ENCODE measurements at places on chromosomes 13 and 19.

GRCh38 chr19:13153569-13154240, 3.5 kb downstream of the IER2 start:
- DNase-seq, result no peak

GRCh38 chr13:24670961-24671381, 9.2 kb upstream of the ATP12A start:
- DNase-seq, result no peak

- no peak for DNase-seq
These were observed 147.8 kb upstream of the STARD13 start for GRCh38 chr13:33433316-33433715.

GRCh38 chr13:28047757-28048388, 52.5 kb downstream of the FLT3 start:
- no peak for DNase-seq

- DNase-seq, result no peak
These were observed 99.6 kb upstream of the NBEA start for GRCh38 chr13:34842466-34842865.

- DNase-seq, result no peak
These were observed 1.2 kb downstream of the HAUS8 start for GRCh38 chr19:17073869-17074633.

GRCh38 chr19:55216461-55217198, 7.3 kb upstream of the PTPRH start:
- no peak for DNase-seq

DNA sequence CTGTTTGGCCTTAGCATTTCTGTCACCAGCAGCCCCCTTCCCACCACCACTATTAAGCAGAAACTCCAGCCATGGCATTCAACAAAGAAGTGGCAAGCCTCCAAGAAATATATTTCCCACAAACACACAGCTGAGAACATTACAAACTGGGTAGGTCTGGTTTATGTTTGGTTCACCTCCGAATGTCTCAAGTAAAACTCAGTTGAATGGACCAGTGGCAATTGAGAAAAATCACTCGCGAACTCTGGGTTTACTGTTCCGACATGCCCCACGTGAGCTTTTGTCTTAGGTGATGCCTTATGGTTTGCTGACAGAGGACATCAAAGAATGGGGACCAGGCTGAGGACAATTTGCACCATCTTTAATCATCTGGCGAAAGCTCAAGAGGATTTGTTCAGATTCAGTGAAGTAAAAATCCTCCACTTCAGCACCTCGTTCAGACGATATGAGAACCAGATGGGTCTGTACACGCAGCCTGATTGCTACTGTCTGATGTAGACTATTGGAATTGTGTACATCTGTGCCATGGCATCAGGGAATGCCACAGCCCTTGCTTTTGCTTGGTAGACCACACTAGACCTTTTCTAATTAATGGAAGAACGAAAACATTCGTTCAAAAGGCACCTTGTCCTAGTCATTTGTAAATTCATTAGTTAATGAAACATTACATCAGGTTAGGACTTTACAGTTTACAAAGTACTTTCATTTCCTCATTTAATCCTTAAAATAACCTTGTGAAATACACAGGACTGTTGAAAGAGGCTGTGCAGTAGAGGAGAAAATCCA, 59.4 kb downstream of the SLC10A2 start:
- DNase-seq, result no peak

- no peak for DNase-seq
These were observed 509 bp downstream of the TPP2 start for GRCh38 chr13:102597029-102597961.

DNA sequence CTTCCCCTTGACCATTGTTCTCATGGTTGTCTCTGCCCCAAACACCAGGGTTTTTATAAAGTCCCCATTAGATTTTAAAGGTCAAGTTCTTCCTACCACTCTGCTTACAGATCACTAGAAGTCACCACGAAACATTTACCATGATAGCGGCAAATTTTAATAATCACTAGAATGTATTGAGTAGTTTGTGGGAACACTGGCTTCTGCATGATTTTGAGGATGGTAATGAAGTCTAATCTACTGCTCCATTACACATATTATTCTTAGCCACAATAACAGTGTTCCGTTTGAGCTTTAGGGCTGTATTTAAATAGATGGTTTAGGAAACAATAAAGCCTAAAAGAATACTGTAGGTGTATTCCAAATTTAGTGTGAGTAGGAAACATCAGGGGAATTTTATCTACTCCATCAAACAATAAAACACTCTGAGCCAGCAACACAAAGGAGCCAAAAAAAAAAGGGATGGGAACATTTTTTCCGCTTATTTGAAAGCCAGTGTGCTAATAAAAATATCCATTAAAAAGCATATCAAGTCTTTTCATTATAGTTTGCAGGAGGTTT, 49.7 kb downstream of the KLF12 start:
- no peak for DNase-seq

DNA sequence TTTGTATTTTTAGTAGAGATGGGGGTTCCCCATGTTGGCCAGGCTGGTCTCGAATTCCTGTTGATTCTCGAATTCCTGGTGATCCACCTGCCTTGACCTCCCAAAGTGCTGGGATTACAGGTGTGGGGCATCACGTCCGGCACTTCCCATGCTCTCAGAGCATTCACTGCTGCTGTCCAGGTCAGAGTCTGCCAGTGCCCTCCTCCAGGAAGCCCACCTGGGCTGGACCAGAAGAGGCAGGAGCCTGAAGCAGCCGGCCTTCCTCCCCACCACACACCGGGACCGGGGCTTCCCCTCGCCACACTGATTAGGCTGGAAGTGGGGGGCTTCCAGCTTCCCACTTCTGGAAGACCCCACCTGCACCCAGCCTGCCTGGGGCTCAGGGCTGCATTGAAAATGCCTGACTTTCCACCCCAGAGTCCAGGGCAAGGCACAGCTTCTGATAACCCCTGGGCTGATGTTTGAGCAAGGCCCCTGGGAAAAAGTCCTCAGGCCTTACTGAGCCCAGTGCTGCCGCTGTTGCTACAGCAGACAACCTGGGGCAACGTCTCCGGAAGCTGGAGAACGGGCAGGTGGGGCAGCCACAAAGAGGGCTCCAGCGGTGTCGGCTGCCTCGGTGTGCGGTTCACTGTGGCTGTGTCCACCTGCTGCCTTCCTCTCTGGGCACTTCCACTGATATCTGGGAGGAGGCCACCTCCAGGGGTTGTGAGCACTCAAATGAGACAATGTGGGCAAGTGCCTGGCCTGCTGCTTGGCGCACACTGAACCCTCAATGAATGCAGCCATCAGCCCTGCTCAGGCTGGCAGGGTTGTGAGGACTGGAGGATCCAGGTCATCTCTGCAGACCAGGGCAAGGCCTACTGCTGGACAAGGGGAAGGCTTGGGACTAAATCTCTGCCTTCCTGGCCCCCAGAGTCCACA, 22.6 kb downstream of the CEBPA start:
- no peak for DNase-seq

DNA sequence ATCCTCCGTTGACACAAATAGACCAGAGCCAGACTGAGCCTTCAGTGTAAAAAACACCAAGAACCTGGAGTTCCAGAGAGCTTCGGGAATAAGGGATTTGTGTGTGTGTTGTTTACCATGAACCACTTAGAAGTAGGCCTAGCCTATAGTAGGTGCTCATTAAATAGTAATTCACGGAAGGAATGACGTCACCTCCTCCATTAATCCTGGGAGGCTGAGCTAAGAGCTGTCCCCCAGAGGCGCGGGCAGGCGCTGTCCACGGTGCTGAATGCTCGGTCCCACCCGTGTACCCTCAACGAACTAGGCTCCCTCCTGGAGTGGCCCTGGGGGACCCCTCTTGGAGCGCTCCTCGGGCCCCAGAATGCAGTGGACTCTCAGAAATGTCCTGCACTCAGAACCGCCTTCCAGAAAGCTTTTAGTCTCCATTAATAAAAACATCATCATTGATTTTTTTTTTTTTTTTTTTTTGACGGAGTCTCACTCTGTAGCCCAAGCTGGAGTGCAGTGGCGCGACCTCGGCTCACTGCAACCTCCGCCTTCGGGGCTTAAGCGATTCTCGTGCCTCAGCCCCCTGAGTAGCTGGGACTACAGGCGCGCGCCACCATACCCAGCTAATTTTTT, 6.5 kb downstream of the UNC13A start:
- no peak for DNase-seq

Measured in activated CD4-positive, alpha-beta T cell treated with anti-CD3 and anti-CD28 coated beads, Interleukin-2, amount 50 U/mL, for 24 hours (primary cell).